Psoas muscle (tissue), 8 donors: ENCODE measurements at places on chromosomes 1 and 21.

GRCh38 chr1:172531412-172532182 lies 1.4 kb upstream of the SUCO start:
- no peak for DNase-seq

DNA sequence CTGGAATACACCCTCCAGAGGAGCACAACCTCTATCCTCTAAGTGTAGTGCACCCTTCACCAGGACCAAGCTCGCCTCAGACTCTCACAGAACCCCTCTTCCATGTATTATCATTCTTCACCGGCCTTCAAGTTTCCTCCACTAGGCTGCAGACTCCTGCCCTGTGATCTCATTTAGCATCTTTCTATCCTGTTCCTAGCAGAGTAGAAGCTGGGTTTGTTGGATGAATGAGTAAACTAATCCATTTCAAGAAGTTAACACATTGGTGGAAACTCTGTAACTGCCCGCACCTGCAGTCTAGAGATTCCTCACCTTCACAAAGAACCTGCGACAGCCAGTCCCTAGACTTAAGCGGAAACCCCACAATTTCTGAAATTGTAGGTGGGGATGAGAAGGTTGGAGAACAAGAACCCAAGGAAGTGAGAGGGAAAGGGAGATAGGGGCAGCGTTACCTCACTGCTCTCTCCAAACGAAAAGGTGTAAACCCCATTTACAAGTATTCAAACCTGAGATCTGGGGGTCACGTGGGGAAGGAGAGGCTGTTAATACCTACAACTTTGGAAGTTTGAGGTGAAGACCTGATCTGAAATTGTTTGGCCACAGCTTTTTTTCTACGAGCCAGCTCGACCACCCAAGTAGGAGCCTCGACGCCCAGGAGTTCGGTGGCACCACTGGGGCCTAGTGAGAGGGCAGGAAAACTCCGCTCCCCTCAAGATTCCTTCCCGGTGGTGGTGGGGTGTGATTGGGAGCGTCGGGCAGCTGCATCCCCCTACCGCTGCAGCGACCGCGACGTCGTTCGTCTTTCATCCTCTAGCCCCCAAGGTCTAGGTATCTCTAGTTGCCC lies 1.2 kb downstream of the PTPN14 start:
- no peak for DNase-seq

GRCh38 chr1:170853302-170853701 lies 82.0 kb upstream of the MROH9 start:
- no peak for DNase-seq

- no peak for DNase-seq
Measured at GRCh38 chr1:193211539-193211938, 25.1 kb upstream of the B3GALT2 start.

DNA sequence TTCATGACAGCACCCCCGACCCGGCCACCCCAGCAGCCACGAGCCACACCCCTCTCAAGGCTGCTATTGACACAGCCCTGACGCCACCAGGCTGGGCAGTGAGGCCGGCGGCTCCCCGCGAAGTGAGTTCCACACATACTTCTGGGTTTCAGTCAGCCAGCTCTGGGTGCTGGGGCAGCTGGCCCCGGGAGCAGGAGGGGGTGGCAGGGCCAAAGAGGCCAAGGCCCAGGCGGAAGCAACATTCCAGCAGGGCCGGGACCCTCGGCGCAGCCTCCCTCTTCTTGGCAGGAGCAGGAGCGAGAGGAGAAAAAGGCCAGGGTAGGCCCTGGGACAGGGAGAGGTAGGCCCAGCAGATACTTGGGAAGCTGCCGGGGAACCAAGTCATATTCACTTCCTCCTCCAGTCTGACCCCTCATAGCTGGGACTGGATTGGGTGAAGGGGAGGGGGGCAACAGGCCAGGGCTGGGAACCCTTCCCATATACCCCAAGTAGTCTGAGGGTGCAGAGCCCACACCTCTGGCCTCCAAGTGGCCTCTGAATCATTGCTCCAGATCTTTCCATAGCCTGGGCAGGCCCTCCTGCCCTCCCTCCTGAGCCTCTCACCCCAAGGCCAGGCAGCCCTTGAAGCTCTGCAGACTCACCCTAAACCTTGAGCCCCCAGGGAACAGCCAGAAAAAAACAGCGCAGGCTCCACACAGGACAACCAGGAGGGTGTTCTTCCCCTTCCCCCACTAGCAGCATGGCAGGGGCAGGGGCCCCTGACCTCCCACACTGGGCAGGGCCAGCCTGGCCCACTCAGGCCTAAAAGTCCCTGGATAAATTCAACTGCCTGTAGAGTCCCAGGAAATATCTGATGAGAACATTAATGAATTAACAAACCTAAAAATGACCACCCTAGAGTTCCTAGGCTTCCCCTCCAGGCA lies 5.7 kb downstream of the HSPG2 start:
- peak; percentile 86 for DNase-seq

DNA sequence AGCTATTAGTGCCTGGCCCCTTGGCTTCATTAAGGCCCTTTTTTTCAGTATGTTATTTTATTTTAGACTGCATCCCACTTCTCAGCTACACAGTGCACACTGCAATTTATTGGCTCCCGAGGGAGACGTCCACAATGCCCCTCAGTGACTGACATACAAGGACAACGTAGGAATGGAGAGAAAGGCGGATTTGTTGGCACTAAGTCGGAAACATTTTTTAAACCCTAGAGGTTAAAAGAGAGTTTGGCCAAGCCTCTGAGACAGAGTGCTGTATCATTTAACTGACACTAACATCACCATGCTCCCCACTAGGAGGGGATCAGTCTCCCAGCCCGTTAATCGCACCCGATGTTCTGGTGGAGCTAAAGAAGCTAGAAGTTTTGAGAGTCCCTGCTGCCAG lies 45.7 kb upstream of the FOXD3 start:
- no peak for DNase-seq

- no peak for DNase-seq
Measured at GRCh38 chr1:231953660-231954059, 327.1 kb downstream of the DISC1 start.

DNA sequence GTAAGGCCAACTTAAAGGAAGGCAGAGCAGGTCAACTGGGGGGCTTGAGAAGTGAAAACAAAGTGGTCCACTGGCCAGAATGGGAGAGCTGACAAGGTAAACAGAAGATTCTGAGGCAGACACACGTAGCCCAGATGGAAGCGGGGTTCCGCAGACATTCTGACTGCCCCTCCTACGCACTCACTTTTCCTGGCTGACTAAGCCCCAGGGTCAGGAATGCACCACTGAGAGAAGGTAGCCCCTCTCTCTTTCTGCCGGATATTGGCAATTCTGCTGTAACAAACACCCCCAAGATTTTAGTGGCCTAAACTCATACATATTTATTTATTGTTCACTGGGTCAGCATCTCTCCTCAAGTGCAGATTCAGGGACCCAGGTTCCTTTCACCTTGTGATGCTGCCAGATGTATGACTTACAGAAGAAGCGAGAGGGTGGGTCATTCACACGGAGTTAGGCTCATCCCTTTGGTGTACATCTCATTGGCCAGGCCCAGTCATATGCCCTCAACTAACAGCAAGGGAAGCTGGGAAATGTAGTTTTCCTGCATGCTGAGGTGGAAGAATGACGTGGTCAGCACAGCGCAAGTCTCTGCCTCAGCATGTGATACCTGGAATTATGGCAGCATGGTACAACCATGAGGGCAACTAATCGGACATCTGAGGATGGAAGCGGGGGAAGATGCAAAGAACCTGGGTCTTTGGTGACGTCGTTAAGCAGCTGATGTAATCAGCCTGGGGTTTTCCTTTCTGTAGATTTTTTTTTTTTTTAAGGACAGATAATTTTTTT lies 43.4 kb upstream of the MRPS6 start:
- no peak for DNase-seq

GRCh38 chr1:15951341-15952153 lies 24.4 kb downstream of the ZBTB17 start:
- DNase-seq: no peak

DNA sequence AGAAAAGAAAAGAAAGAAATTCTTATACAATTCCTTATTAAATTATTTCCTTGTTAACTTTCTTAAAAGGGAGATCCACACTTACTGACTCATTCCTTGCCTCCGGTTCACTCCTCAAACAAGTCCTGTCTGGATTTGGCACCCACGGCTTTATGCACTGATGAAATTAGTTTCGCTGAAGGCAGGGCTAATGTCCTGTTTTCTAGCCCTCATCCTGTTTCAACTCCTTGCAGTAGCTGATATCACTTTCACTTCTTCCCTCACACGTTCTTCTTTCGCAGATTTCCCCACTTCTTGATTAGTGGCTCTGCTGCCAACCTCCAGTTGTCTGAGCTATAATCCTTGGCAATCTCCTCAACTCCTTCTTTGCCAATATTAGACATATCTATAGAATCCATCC lies 215.2 kb downstream of the URB2 start:
- no peak for DNase-seq

DNA sequence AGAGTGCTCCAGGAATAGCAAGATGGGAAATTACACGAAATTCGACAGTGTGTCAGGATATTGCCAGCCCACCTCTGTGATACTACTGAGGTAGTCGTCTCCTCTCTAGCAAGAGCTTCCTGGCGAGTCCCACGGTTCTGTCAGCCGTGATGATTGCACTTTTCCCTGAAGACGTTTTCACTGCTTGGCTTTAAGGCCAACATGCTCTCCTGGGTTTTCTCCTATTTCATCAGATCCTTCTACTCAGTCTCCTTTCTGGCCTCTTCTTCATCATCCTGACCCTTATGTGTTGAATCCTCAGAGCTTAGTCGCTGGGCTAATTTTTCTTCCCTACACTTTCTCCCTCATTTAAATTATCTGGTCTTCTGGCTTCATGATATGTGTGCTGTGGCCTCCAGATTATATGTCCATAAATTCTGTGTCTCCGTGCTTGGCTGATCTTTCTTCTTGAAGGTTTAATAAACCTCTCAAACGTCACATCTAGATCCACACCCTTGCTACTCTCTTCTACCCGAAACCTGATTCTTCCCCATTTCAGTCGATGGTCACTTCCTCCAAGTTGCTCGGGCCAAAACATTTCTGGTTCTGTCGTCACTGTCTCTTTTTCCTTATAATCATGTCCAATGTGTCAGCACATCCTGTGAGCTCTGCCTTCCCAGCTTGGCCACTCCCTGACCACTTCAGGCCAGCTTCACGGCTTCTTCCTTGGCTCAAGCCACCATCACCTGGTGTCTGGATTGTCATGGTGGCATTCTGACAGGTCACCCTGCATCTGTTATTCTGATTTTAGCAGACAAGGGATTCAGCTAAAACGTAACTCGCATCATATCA lies 12.2 kb downstream of the OR2B11 start:
- no peak for DNase-seq

GRCh38 chr1:52633291-52633754 lies 355 bp downstream of the SHISAL2A start:
- peak; percentile 14 for DNase-seq

DNA sequence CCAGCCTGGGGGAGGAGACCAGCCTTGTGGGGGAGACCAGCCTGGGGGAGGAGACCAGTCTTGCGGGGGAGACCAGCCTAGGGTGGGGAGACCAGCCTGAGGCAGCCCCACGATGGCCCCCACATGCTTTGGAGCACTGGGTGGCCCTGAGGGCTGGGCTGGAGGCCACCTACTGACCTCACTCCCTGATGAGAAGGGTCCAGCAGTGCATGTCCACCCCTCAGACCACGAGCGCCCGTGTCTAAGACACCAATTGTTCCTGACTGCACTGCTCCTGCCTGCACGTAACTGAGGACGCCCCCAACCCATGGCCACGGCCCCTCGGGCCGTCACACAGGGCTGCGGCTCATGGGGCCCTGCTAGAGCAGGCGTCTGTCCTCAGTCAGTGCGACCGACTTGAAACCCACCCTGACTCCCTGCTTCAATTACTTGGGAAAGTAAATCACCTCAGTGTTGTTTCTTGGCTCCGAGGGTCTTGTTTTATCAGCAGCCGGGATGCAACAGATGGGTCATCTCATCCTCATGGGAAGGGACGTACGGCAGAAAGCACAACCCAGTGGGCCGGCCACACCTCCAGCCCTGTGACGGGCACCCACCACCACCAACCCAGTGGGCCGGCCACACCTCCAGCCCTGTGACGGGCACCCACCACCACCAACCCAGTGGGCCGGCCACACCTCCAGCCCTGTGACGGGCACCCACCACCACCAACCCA lies at the start of gene SPATC1L:
Gene SPATC1L (minus strand): TSS at position 550 of the 715 bp plus-strand sequence. CDS start 1,643 bp downstream, outside the sequence.
- DNase-seq: peak; percentile 75

DNA sequence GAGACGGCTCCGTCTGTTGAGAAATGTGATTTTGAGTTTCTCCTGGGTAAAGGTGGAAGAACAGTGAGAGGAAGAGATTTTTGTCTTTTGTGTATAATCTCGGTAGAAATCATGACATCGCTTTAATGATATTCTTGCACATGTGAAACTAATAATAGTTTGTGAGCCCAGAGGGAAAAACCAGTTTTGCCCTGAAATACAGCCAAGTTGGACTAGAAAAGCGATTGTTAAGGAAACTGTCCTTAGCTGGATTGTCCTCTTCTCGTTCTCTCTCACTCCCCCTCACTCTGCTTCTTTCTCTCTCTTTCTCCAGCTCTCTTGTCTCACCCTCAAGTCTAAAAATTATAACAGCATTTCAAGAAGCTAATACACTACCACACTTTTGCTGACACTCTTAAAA lies 17.1 kb downstream of the KCNJ6 start:
- no peak for DNase-seq

DNA sequence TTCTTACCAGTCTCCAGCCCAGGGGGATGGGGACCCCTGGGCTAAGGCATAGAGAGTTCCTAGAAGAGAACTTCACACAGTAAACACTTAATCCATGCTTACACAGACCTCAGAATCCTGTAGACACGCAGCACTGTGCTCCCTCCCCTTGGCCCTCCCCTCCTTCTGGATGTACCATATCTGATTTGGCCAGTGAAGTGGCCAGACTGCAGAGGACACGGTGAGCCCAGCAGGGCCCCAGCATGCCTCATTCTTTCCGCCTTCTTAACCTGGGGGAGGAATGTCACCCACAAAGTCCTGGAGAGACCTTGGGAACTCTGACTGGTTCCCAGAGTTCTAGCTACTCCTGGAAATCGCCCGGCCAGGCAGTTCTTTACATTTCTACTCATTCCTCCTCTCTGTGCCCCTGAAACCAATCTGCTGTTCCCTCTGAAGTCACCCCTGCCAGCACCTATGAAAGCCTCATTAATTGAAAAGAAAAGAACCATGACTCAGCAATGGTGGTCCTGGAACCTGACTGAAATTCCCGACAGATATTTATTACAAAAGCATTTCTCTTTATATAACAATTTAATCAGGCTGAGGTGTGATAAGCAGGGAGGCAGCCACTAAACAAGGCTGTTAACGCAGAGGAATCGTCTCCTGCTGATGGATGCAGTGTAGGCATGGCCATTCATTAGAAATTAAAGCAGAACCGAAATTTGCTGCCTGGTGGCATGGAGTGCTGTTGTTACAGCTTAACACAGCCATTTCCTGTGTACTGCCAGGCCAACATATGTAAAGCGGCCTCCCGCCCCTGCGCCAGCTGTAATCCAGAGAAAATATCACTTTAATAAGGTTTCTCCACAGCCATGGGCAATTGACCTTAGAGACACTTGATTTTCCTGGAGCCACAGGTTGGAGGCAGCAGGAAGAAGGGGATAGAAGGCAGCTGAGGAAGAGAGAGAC lies 74.6 kb upstream of the KCND3 start:
- no peak for DNase-seq

GRCh38 chr1:29687601-29688244 lies 451.4 kb downstream of the PTPRU start:
- no peak for DNase-seq

- DNase-seq: no peak
Measured at GRCh38 chr21:45109831-45110492, 35.6 kb downstream of the ADARB1 start.
